Right ventricle myocardium inferior (tissue), 1 donor: ENCODE measurements at places on chromosomes 4 and X. TPM values are rescaled to one million over a fixed set of nuclear protein-coding genes. Genes with fewer than 3 reads are reported as not detected.

AVPR2 gene
- total RNA-seq = 3.2 TPM

DNA sequence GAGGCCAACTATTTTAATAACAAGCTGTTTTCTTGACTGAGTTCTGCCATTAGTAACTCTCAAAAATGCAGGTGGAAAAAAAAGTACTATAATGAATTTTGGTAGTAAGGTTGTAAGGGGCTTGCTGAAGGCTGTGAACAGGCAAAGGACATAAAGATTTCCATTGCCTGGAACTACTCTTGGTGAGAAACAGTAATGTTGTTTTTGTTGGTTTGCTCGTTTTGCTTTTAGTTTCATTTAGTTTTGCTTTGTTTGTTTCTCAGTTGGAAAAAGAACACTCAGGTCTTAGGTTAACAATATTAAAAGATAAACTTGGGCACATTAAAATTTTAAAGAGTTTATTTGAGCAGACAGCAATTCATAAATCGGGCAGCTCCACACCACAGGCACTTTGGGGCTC, 824.5 kb upstream of the HTR2C start:
- DNase-seq = no peak

GRCh38 chr4:184662236-184662635, 12.7 kb downstream of the PRIMPOL start:
- DNase-seq = no peak

DNA sequence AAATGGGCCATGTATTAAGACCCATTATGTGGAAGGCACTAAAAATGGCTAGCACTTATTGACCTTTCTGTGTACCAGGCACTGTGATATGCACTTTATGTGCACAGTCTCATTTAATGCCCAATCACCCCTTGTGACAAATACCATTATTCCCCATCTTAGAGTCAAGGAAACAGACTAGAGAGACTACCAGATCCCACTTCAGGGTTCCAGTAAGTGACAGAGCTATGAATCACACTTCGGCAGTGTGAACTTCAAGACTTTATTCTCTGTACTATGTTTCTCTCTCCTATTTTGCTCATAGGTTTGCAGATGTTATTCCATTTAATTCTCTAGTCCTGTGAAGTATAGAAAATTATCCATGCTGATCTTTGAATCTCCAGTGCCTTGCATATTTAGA, 107.0 kb downstream of the NFKB1 start:
- no peak for DNase-seq

GRCh38 chr4:22356987-22357596, 158.8 kb downstream of the ADGRA3 start:
- DNase-seq = no peak

DNA sequence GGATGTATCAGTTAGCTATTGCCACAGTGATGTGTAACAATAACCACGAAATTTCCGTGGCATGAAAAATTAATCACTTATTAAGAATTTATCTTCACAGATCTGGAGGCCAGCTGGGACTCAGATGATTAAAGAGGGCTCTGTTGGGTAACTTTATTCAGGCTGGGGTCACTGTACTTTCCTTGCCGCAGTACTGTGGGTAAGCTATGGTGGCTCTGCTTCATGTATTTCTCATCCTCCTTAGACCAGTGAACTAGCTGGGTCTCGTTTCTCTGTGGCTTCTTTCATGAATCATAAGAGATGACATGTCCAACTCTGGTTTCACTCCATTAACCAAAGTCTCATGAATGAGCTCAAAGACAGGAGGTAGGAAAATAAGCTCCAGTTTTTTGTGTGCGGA, 13.5 kb downstream of the TEX13B start:
- no peak for DNase-seq
